Suppressor macrophage (primary cell): ENCODE measurements at places on chromosomes 4 and X.

DNA sequence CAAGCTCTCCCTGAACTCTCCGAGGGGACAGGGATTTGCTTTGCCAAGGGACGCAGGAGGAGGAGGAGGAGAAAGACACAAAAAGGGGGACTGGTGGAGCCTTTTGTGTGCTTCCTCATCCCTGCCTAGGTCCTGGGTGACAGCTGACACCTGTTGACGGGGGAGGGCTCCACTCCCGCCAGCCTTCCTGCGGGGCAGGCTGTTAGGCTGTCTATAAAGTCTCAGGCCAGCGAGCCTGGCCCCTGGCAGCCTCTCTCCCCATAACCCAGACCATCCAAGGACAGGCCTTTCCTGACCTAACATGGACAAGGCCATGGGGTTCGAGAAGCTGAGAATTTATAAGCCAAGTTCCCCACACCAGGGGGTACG is 832 bp upstream of the EVC2 start:
- no peak for DNase-seq

GRCh38 chr4:108361446-108361820 is 192.7 kb upstream of the LEF1 start:
- no peak for DNase-seq

GRCh38 chr4:8427761-8428287 is 12.7 kb downstream of the ACOX3 start:
- peak; percentile 70 for DNase-seq

DNA sequence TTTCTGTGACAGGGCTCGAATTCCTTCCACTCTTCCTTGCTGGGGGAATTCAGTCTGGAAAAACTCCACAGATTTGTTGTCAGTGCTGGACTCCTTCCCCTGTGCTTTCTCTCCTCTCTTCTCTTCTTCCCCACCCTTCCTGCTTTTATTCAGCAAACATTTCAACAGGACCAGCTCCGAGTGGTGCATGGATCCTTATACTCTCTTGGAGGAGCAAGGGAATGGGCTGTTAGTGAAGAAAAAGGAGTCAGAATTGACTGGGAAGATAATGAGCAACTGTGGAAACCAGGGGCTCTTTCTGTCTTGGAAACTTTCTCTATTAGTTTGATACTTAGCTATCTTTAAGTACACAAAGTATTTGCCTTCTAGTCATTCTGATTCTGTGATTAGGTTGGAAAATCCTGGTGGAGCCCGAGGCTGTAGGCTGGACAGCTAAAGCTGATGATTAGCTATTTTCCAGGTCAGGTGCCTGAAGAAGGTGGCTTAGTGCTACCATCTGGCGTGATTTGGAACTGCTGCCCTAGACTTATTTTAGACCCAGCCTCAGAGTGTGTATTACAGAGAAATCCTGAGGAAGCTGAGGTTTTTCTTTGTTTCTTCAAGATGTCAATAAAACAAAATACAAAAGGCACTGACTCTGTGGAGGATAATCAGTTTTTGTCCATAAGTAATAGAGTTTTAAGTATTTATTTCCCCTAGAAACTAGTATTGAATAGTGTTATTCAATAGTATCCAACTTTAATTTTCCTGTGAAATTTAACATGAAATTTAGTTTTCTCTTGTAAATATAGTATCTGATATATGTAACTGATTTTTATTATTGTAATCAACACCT is 38.4 kb downstream of the NAP1L5 start:
- DNase-seq, result peak; percentile 47
